ENCODE measurements at places on chromosomes 5 and 9. TPM values are rescaled to one million over a fixed set of nuclear protein-coding genes. Genes with fewer than 3 reads are reported as not detected.
A peak's percentile ranks its signal among the peaks of the same experiment; 100 is the strongest.

DNA sequence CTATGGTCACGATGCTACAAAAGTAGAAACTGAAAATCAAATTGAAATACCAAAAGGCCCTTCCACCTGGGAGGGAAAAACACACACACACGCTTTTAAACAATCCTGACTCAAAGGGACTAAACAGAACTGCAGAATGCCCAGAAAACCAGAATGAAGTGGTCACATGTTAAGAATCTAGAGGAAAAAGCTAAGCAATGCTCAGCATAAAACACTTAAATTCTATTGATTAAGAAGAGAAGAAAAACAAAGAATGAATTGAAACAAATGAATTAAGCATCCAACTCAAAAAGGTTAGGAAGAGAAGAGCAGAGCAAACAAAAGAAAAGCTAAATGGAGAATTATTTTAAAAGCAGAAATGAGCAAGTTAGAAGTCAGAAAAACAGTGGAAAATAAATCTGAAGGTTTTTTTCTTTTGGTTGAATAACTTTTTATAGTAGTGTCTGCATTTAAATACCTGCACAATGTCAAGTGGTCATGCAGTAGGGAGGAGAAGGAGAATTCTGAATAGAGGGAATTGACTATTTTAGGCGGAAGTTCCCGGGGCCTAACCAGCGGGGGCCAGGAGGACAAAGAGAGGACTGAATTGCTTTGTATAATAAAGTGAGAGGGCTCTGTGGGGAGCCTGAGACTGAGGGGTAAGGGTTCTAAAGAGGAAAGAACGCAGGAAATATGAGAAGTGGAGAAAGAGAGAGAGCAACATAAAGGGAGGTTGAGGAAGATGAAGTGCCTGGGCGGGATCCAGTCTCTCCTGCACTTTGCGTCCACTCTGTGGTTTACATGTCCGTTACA lies 146.8 kb downstream of the ATPSCKMT start:
- DNase-seq = no peak

The NRARP gene
- total RNA-seq = 62.5 TPM

GRCh38 chr5:53067641-53068040 lies 41.9 kb downstream of the MOCS2 start:
- DNase-seq = no peak

DNA sequence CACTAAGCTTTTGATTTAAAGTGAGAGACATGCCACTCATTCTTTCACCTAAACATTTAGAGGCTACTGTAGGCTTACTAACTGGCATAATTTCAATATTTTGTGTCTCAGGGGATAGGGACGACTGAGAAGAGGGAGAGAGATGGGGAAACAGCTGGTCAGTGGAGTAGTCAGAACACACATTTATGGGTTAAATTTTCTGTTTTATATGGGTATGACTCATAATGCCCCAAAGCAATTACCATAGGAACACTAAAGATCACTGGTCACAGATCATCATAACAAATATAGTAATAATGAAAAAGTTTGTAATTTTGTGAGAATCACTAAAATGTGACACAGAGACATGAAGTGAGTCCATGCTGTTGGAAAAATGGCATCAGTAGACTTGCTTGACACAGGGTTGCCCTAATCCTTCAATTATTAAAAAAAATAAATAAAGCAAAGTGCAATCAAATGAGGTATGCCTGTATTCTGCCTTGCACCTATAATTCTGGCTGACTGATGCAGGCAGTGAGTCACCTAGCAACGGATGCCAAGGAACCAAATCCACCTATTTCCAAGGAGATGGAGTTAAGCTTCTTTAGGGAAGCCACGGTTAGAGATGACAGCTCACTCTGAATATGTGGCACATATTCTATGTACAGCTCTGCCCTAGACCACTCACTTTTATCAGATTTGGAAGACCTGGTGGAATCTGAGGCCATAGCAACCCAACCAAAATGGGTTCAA lies 166.1 kb downstream of the MARCHF11 start:
- DNase-seq = no peak

DNA sequence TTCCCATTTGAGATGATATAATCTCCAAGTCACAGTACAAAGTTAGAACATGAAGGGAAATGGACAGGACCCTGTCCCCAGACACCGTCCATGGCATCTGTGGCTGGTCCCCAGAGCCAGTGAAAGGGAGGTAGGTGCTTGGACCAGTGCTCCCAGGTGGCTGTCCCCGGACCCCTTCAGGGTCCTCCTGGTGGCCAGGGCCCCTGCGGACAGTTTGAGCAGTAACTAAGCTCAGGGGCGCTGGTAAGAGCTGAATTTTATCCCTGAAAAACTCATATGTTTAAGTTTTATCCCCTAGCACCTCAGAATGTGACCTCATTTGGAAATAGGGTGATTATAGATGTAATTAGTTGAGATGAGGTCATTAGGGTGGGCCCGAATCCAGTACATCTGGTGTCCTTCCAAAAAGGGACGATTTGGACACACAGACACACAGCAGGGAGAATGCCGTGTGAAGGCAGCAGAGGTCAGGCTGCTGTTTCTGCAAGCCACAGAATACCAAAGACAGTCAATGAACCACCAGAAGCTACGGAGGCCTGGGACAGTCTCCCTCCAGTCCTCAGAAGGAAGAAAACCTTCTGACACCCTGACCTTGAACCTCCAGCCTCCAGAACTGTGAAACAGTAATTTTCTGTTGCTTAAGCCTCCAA lies 185.0 kb downstream of the ATPSCKMT start:
- DNase-seq = no peak

The SLC2A6 gene
- 70.5 TPM for total RNA-seq

The ZNF608 gene
- total RNA-seq = 30.9 TPM

The P4HA2 gene
- 151 TPM for total RNA-seq

DNA sequence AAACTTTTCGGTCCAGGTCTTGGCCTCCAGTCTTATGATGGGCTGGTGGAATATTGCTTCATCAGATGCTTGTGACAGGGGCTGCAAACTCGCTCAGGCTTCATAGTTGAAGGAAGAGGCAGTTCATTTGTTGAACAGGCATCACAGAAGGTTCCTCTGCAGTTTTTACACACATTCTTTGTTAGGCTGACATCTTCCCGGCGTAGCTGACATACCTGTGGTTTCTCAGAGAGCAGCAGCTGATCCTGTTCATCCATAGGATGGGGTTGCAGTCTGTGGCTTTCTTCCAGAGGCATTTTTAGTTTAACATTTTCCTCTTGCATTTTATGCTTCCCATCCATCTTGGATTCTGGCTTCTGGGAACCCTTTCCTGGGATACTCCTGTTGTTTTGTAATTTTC lies 1255.2 kb downstream of the EFNA5 start:
- no peak for DNase-seq

DNA sequence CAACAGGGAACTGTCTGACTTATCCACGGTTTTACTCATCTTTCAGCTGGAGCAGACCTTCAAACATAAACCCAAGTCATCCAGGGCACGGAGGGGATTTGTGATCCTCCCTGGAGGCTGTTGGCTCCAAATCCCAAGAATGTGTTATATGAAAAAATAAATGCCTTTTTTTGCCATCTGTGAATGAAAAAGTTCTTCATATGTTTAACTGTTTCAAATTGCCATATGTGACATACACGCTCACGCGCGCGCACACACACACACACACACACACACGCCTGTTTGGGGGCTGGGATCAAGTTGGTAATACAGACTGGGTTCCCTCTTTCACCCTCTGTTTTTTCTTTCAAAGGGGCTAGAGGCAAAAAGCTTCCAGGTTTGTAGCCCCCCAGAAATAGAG lies 164.4 kb upstream of the EFNA5 start:
- DNase-seq = no peak

- no peak for DNase-seq
These were observed 22.2 kb upstream of the MYORG start for GRCh38 chr9:34398875-34399274.

The FBN2 gene
- total RNA-seq = 41.2 TPM

DNA sequence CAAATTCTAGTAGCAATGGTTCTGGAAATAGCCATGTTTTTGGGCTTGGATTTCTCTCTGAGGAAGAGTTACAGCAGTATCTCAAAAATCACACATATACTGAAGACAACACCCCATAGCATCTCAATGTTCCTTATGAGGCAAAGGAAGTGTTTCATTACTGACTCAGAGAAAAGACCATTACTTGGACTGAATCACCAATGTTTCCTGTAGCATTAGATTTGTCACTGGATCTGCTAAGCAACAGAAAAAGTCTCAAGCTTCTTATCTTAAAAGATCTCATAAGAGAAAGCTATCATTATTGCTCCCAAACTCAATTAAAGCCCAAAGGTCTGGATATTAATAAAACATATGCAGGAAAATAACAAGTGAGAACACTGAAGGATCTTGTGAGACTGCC lies 272.4 kb downstream of the ADAMTS6 start:
- DNase-seq = peak; percentile 85

The ENC1 gene
- total RNA-seq = 155 TPM
